AG09309 (cell line): ENCODE measurements at places on chromosomes 11 and 22.
A peak's percentile ranks its signal among the peaks of the same experiment; 100 is the strongest.

GRCh38 chr11:64330888-64331287 lies 9.1 kb upstream of the CCDC88B start:
- no peak for DNase-seq

GRCh38 chr22:23784215-23784732 lies 2.5 kb upstream of the SMARCB1 start:
- DNase-seq, result peak; percentile 51

DNA sequence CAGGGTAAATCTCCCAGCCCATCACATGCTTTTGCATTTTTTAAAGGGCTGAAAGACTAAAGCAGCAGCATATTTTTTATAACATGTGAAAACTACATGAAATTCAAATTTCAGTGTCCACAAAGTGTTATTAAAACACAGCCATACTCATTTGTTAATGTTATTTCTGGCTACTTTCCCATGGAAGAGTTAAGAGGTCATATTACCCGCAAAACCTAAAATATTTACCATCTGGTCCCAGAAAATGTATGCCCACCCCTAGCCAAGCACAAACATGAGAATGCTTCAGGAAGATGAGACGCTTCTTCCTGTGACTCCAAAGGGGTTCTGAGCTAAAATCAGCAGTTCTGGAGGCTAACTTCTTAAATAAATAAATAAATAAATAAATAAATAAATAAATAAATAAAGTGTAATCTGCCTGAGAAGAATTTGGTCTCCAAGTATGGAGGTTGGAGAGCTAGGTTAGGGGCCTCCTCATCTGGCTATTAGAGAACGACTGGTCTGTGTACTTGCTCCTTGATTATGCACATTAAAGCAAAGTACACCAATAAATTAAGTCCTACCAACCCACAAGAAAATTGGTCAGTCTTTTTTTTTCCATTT lies 9.7 kb downstream of the IMMP1L start:
- no peak for DNase-seq

- DNase-seq, result no peak
These were observed 115.1 kb downstream of the MPPED1 start for GRCh38 chr22:43526946-43527345.
